ENCODE measurements at places on chromosomes 11 and 22.

- DNase-seq = no peak
Observed at GRCh38 chr11:20618083-20618482, 18.7 kb downstream of the SLC6A5 start.

DNA sequence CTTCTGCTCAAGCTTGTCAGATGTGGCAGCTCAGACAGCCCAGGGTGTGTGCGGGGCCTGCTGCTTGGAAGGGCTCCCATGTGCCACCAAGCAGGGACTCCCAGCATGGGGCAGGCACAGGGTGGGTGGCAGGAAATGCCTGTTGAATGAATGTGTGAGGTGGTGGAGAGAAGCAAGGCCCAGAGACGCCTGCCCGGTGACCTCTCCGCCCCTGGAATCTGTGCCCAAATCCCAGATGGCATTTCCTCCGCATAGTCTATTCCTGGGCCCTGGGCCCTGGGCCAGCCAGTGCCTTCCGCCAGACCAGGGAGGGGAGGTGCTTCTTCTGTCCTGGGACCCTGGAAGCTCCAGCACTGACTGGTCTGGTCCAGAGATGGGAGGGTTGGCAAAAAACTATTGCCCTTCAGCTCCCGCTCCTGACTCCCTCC, 3.7 kb downstream of the CST6 start:
- peak; percentile 31 for DNase-seq

GRCh38 chr11:97259884-97260283, 870.1 kb downstream of the JRKL start:
- DNase-seq = no peak

GRCh38 chr22:45359627-45360026, 49.9 kb downstream of the FAM118A start:
- DNase-seq = no peak

DNA sequence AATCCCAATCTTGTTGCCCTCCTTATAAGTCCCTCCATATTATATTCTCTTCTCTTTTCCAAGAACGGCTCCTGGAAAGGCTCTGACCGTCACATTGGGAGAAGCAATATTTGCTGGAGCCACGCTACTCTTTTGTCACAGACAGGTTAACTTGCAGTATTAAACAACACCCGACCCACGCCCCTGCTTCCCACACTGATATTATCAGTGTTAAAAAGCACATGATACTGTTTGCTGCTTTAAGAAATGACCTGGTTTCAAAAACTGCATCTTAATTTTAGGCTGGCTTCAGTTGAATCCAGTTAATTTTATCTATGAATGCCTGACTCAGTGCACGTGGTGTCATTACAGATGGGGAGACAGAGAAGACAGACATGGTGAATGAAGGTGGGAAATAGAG, 3.1 kb downstream of the FLI1 start:
- no peak for DNase-seq

- no peak for DNase-seq
Observed at GRCh38 chr11:112608509-112608908, 347.8 kb upstream of the PLET1 start.

DNA sequence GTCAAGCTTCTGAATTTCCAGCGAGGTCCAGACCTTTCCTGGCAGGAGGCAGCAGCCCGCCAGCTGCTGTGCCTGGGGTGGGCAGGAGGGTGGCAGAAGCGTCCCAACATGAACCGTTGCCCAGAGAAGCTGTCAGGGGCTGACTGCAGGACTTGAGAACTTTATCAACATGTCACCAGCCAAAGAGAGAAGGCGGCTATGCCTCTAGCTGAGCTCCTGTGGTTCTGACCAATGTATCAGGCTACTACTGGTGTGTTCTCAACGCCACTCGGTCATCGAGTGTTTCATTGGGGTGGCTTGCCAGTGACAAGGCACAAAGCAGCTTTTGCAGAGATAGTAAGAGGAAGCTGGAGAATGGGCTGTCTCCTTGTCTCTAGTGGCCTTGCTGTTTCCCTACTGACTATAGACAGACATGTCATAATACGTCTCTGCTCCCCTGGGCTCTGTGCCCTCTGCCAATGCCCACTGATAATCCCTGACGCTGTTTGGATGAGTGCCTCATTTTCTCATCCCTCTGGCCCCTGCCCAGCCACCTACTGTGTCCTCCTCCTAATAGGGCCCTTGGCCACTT, 17.6 kb upstream of the ASCC2 start:
- no peak for DNase-seq

DNA sequence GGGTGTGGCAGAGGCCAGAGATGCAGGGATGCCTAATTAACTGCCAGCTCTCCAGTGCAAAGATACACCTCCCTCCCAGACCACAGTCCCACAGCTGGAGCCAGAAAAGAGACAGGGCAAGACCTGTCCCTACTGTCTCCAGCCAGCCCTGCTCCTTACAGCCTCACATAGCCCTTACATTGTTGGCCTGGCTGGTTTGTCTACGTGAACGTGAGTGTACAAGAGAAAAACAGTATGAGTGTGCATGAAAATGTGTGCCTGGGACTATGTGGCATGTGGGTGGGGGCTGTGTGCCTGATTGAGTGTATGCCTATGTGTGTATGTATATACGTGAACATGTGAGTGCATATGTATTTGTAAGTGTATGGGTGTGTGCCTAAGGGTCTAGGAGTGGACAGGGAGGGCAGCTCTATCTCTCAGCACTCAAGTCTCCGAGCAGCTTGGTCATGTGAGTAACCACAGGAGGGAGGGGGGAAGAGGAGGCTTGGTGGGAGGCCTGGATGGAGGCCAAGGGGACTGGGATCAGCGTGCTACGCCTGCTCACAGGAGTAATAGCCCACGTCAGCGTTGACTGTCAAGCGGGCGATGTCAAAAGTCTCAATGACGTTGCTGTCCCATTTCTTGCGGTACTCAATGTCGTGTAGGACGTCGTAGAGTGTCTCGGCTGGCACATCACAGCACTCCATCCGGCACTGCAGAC, 6.6 kb upstream of the ARAP1 start:
- DNase-seq = no peak

DNA sequence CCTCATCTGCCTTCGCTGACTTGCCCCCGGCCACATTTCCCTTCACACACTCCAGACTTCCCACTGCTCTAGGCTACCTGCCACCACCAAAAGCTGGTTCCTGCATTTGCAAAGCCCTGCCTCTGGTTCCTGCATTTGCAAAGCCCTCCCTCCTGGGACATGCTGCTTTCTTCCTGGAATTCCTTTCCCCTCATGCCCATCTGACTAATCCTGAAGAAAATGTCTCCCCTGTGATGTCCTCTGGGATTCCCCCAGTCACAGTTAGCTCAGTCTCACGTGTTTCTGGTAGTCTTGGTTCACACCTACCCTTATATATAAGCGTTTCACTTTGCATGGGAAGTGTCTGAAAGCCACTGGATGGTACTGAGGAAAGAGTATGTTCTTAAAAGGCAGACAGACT, 206.9 kb downstream of the DBX1 start:
- DNase-seq = no peak

GRCh38 chr11:121489823-121490222, 37.1 kb upstream of the SORL1-AS1 start:
- DNase-seq = no peak

- DNase-seq = no peak
Observed at GRCh38 chr11:117772360-117772759, 24.7 kb downstream of the DSCAML1 start.

- DNase-seq = no peak
Observed at GRCh38 chr11:2100361-2101170, 38.6 kb downstream of the IGF2 start.

All from amniotic stem cell (primary cell).